ENCODE measurements at places on chromosomes 13 and 19.

GRCh38 chr13:110574161-110574560, 12.6 kb upstream of the RAB20 start:
- no peak for DNase-seq

GRCh38 chr13:36819739-36820090, 693 bp downstream of the RFXAP start:
- DNase-seq = no peak

DNA sequence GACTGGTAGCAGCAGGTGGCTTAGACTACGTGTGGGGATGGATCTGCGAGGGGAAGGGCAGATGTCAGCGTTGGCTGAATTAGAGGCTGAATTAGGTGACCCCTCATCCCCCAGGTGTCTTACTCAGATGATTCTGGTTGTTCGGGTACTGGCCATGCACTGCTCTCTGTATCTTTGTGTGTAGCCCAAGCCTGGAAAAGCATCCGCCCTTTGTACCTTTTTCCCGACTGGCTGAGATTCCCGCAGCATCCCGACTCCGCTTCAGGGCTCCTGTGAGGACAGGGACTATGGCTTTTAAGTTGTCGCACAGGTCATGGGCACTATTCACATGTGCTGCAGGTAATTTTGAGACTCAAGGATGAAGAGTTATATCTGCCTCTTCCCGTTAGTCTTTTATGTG, 7.2 kb downstream of the TFDP1 start:
- no peak for DNase-seq

DNA sequence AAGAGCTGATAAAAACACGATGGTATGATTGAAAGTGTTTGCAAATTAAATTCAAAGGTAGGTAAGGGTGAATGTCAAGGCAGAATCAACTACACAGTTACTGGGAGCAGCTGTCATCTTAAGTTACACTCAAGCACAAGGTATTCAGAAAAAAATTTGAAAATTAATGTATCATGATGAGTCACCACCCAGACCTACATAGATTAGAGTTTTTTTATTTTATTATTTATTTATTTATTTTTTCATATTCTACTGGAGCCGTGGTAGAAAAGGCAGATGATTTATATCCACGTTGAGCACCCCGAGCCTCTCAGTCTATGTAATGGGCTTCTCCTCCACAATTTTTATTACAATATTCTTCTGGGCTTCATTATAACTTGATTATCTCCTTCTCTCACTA, 728.9 kb upstream of the ARGLU1 start:
- DNase-seq = no peak

DNA sequence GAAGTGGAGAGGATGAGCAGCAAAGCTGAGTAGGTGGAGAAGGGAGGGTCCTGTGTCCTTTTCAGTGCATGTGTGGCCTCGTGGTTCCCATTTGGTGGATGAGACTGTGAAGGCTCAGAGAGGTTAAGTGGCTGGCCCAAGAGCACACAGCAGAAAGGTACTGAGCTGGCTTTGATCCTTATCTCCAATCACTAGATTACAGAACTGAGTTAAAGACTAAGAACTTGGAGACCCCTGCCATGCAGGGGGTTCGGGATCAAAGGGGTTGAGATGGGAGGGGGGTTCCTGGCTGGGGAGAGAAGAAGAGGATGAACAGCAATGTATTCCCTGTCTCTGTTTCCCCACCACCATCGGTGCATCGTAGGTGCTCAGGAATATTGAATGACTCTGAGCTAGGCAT, 11.8 kb downstream of the CELF5 start:
- DNase-seq = no peak
